ENCODE measurements at places on chromosomes 6 and 20.

- ATAC-seq, result no peak
These were observed 41.7 kb downstream of the SLC9A8 start for GRCh38 chr20:49854190-49854875.

DNA sequence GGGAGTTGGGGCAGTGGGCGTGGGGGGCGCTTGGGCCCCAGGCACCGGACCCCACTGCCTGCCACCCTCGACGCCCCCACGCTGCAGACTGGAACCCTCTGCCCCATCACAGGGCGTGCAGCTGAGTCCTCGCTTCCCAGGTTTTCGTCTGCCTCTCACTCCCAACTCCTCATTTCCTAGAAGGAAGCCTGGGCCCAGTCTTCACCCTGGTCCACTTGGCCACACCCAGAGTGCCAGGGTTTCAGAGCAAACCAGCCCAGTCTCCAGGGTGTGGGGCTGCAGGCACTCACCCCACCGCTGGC is 30.3 kb downstream of the FRMD1 start:
- ATAC-seq, result no peak

DNA sequence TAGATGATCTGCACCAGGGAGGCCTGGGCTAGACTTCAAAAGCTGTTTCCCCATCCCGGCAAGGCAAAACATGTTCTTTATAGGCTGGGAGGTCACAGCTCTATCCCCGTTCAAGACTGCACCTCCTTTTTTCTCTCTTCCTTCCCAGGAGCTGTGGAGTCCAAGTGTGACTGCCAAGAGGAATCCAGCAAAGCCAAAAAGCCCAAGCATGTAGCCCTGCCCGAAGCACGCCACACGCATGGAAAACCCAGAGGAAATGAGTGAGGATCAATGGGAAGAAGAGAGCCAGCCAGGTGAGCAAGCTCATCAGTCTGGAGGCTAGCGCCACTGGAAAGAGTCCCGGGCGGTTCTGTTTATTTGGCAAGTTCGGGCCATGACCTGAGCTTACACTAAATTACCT is 240.4 kb downstream of the PRL start:
- no peak for ATAC-seq

GRCh38 chr6:127484212-127484863 is 25.1 kb upstream of the KIAA0408 start:
- ATAC-seq, result peak; percentile 92

- no peak for ATAC-seq
These were observed 55.6 kb upstream of the BEND6 start for GRCh38 chr6:56899311-56899710.

- no peak for ATAC-seq
These were observed 300.4 kb downstream of the TAF4 start for GRCh38 chr20:61765081-61765870.

- no peak for ATAC-seq
These were observed 597.9 kb downstream of the RNF144B start for GRCh38 chr6:18985061-18985460.

DNA sequence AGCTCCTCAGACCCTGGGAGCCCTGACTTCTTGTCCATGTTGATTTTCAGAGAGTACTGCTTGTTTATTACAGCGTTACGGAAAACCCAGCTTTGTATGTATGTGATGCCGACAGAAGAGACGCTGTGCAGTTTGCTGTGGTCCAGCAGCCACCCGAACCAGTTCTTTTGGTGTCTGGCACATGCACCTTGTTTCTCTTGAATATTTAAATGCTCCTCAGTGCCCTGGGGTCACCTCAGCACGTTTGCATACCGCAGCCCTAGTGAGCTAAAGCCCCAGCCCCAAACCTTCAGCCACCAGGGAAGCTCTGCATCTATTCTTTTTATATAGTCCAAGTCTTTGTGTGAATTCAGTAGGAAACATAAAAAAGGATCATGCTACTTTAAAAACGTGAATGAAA is 39.9 kb downstream of the AFDN start:
- no peak for ATAC-seq

GRCh38 chr6:2209226-2209809 is 36.1 kb downstream of the GMDS start:
- ATAC-seq, result peak; percentile 70

DNA sequence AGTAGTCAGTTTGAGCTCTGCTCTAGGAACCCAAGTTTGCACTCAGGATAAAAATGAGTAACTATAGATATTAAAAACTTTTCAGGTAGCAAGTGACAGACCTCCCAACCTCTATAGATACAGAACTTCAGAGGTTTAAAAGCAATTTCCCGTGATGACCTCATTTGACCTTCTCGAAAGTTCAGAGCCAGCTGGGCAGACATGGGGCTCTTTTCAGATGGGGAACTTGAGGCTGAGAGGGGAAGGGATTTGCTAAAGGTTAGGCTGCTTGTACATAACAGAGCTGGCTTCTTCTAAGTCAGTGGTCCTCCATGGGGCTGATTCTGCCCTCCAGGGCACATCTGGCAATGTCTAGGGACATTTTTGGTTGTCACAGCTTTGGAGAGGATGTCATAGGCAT is 58.8 kb upstream of the ZNF831 start:
- peak; percentile 76 for ATAC-seq

GRCh38 chr20:62971950-62972844 is 19.7 kb downstream of the SLC17A9 start:
- ATAC-seq, result peak; percentile 90

DNA sequence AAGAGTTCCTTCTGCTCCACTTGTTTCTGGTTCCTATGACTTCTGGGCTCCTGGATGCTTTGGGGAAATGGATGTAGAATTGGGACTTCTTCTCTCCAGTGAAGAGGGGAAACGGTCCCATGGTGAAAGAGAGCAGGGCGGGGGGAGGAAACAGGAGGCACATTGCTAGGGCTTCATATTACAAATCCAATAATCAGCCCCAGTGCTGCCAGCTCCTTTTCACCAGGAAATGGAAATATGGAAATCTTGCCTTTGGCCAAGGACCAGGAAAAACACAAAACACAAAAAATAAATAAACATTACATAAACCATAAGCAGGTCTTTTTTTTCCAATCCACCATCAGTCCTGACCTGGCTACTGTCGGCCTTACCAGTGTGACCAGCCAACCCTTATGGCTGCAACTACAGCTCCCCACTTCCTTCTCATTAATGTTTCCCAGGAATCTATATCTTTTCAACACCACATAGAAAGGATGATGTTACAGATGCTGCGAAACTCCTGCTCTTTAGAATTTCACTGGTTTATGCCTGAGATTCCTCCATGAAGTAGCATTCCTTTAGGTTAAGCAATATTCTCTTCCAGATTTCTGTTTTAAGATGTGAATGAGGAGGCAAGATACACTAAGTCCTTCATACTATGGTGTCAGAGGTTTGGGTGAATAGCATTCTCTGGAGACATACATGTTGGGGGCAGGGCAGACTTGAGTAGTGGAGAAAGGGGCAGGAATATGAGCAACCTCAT is 2.0 kb downstream of the PI3 start:
- ATAC-seq, result no peak

DNA sequence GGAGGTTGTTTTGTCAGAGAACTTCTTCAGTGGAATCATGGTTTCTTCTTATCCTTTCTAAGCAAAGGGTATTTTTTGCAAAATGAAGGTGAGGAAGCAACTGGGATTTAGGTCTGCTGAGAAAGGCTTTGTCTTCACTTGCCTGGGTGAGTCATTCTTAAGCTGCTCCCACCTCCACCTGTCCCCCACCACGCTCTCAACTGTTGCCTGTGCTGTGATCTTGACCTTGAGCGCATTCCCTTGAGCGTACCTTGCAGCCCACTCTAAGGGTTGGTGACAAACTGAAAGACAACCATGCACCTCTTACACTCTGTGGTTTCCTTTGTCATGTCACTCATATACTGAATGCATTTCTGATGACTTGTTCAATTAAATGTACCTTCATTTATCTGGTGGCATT is 641.1 kb downstream of the RNF144B start:
- ATAC-seq, result no peak

- no peak for ATAC-seq
These were observed 10.7 kb downstream of the ARID1B start for GRCh38 chr6:156787569-156788492.

GRCh38 chr6:164962805-164963204 is 346.6 kb downstream of the C6orf118 start:
- ATAC-seq, result no peak

GRCh38 chr6:156703719-156704118 is 73.5 kb upstream of the ARID1B start:
- ATAC-seq, result no peak

- no peak for ATAC-seq
These were observed 208.1 kb upstream of the SYNDIG1 start for GRCh38 chr20:24261351-24261750.

- ATAC-seq, result peak; percentile 51
These were observed 8.0 kb downstream of the TP53RK start for GRCh38 chr20:46681032-46681854.

GRCh38 chr6:37024656-37025337 is 19.3 kb downstream of the FGD2 start:
- ATAC-seq, result no peak

- no peak for ATAC-seq
These were observed 58.7 kb downstream of the EPB41L2 start for GRCh38 chr6:131004387-131004755.

DNA sequence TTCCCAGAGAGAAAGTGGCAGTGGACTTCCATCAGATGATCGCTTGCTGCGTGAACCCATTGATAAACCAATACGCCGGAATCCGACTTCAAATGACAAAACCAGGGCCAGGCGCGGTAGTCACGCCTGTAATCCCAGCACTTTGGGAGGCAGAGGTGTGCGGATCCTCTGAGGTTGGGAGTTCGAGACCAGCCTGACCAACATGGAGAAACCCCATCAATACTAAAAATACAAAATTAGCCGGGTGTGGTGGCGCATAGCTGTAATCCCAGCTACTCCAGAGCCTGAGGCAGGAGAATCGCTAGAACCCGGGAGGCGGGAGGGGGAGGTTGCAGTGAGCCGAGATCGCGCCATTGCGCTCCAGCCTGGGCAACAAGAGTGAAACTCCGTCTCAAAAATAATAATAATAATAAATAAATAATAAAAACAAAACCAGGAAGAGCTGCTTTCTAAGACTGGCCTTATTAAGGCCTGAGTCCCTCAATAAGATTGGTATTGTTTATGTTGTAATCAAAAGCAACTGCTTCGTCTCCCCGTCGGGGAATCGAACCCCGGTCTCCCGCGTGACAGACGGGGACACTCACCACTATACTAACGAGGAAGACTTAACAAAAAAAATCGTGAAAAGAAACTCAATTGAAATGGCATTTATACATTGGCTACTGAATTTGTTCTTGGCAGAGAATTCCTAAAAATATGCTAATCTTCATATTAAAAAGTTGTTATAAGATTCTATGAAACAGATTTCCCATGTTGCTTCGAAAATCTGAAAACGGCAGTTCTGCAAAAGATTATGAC is 110.2 kb upstream of the ZNF184 start:
- no peak for ATAC-seq

Measured in stimulated activated memory B cell treated with anti-CD40 and anti-IgM and Interleukin-4, amounts not matched to agents 10 μg/mL and 1 μg/mL and 100 μg/mL, for 72 hours (primary cell).